RPMI8226 (cell line): ENCODE measurements at places on chromosomes 3 and 15.

GRCh38 chr3:64595253-64595694 is 92.5 kb downstream of the ADAMTS9 start:
- DNase-seq, result no peak

GRCh38 chr15:58247855-58248842 is 110.0 kb downstream of the AQP9 start:
- DNase-seq, result no peak

DNA sequence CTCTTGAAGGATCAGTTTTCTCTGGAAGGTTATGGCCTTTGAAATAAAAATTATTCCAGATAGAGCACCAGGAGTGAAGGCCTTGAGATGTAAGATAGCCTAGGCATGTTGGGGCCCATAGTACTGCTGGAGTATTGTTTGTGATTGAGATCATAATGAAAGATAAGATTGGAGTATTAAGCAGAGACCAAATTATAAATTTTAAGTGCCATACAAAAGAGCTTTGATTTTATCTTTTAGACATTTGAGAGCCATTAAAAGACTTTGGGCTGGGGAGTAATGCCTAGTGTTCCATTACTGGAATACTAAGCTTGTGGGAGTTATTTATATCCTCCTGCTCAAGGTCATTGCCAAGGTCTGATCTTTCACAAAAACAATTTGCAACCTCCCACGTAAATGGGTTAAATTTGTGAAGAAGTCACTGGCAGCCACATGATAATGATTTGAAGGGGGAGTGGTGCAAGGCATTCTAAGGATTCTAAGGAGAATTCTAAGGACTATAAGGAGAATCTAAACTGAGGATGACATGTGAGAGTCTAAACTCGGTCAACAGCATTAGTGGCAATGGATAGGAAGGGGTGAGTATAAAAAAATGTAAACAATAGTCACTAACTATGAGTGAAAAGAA is 12.8 kb downstream of the ELL3 start:
- no peak for DNase-seq

DNA sequence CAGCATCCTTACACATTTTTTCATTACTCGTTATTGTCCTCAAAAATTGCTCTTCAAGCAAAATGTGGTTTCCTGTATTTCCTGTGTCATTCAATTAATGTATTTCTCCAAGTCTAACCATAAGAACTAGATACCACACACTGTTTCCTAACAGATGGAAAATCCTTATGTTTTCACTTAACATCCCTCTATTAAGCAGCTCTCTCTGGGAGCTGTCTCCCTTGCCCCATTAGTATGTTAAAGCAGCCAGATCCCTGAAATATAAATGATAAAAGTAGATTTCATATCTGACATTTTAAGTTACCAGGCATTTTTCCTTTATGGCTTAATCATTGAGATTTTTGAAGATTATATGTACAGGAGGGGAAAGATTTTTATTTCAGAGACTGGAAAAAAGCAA is 15.9 kb downstream of the PFN2 start:
- no peak for DNase-seq

DNA sequence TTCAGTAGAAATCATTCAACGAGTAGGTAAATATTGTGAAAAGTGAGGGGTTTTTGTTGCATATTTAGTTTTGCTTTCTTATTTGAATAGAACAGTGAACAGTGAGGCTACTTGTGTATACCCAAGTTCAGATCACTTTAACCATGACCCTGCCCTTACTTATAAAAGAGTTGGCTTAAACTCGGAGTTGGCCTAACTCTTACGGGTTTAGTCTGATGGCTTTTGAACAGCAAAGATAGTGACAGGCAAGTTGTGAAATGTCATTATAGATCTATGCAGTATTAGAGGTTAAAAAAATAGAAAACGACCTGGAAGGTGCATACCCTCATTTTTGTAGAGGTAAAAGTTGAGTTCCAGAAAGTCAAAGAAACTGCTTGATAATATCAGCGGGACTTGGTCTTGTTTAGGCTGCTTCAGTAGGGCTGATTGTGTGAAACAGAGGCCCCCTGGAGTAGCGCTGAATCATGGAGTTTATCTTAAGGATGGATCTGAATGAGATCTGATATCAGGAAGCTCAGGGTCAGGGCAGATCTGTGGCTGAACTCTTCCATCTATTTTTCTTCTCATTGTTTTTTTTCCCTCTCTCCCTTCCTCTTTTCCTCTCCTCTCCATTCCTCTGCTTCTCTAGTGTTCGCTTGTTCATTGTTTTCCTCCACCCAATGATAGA is 359.8 kb downstream of the LPP start:
- no peak for DNase-seq
